ENCODE measurements at places on chromosomes 12 and 14. TPM values are rescaled to one million over a fixed set of nuclear protein-coding genes. Genes with fewer than 3 reads are reported as not detected.
A peak's percentile ranks its signal among the peaks of the same experiment; 100 is the strongest.

The CPNE6 gene
- not detected for total RNA-seq

The KRT6C gene
- not detected for total RNA-seq

The FAM181A gene
- 1.9 TPM for total RNA-seq

The TAS2R10 gene
- total RNA-seq = 4.4 TPM

The DACT1 gene
- total RNA-seq = 1.0 TPM

The PLXNC1 gene
- 23.7 TPM for total RNA-seq

The C12orf60 gene
- total RNA-seq = 0.33 TPM

The CBLN3 gene
- total RNA-seq = 3.3 TPM

The VWF gene
- total RNA-seq = 359 TPM

DNA sequence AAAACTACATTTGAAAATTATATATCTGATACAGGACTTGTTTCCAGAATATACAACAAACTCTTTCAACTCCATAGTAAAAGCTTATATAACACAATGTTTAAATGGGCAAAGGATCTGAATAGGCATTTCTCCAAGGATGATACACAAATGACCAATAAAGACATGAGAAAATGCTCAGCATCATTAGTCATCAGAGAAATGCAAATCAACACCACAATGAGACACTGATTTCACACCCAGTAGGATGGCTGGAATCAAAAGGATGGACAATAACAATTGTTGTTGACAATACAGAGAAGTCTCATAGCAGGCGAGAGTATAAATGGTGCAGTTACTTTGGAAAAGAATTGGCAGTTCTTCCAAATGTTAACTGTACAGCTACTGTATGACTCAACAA lies 394.9 kb downstream of the BCL11B start:
- H3K27ac ChIP-seq = no peak overlapping the region
- no peak overlapping the region for H3K4me3 ChIP-seq
- DNase-seq = no peak
- H3K36me3 ChIP-seq = no peaks in the 10 kb centered on the region

- H3K27ac ChIP-seq = no peak overlapping the region
- no peaks in the 10 kb centered on the region for H3K27me3 ChIP-seq
- no peaks in the 10 kb centered on the region for H3K36me3 ChIP-seq
- no peaks in the 10 kb centered on the region for H3K4me1 ChIP-seq
- DNase-seq = no peak
Observed at GRCh38 chr12:114611145-114612018, 72.6 kb downstream of the TBX3 start.

DNA sequence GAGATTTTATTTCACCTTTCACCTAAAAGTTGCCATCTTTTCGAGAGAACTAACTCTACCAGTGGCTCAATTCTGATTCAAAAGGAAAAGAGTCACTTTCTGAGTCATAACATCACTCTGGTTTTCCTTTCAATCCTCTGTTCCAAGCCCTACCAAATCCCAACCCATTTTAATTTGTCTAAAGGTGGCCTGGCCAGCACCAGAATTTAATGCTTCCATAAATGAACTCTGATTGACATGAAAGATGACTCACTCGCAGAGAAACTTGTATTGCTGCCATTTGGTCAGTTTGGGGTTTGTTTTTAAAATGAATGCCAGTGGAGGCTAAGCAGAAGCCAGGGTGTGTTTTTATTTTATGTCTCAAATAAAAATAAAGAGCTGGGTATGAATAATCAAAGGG lies 117.4 kb upstream of the SOX5 start:
- H3K36me3 ChIP-seq = no peaks in the 10 kb centered on the region
- H3K27me3 ChIP-seq = no peaks in the 10 kb centered on the region
- no peak for DNase-seq
- H3K4me1 ChIP-seq = no peaks in the 10 kb centered on the region
- H3K4me3 ChIP-seq = no peak overlapping the region

DNA sequence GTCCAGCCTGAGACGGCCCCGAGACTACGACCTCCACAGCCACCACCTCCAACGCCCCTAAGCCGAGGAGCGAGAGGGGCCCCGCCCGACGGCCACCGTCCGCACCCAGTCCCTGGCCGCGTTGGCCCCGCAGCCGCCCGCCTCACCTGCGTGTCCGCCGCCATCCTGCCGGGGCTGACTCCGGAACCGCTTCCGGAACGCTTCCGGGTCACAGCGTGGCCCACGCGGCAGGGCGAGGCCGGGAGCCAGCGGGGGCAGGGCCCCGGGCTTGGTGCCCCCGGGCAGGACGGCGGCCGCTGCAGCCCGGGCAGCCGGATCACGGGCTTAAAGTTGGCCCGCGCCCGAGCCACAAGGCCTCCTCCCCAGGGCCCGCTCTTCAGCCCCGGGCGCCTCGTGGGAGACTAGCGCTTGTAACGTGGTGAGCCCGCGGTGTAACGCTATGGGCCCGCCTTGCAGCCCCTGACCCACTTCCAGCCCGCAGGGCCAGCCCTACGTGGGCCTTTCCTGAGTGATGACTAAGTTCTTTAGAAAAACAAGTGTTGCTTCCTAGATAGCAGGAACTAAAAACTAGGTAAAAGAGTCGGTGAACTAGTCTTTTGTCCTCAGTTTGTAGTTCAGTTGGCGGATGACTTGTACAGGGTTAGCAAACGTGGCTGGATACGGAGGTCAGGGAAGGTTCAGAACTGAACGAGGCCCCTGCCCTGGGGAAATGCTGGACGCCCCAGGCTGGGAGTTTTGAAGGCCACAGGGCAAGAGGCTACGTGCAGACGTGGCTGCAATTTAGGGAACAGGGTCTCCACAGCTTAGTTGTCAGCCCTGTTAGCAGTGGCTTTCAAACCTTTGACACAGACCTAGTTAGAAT lies at the start of gene GCN1:
TSS of gene GCN1 (minus strand) at position 182 of the 862 bp plus-strand sequence. CDS start at position 164, 18 bp downstream.
- peaks cover 36% of the 10 kb centered on the region for H3K36me3 ChIP-seq
- peaks cover 37% of the 10 kb centered on the region for H3K4me1 ChIP-seq

- H3K4me1 ChIP-seq = no peaks in the 10 kb centered on the region
- no peaks in the 10 kb centered on the region for H3K36me3 ChIP-seq
- no peak overlapping the region for H3K4me3 ChIP-seq
- no peak for DNase-seq
- no peaks in the 10 kb centered on the region for H3K27me3 ChIP-seq
Observed at GRCh38 chr12:105924526-105925208, 214.1 kb downstream of the NUAK1 start.

- no peaks in the 10 kb centered on the region for H3K4me1 ChIP-seq
- no peak overlapping the region for H3K27ac ChIP-seq
- no peak for DNase-seq
- peaks cover 7% of the 10 kb centered on the region for H3K36me3 ChIP-seq
- H3K27me3 ChIP-seq = no peaks in the 10 kb centered on the region
- H3K4me3 ChIP-seq = no peak overlapping the region
Observed at GRCh38 chr14:63387711-63388110, 69.0 kb upstream of the GPHB5 start.

- H3K4me1 ChIP-seq = peaks cover 29% of the 10 kb centered on the region
- no peak for DNase-seq
- no peaks in the 10 kb centered on the region for H3K27me3 ChIP-seq
- H3K27ac ChIP-seq = no peak overlapping the region
- H3K4me3 ChIP-seq = no peak overlapping the region
Observed at GRCh38 chr14:92099802-92100201, 6.6 kb downstream of the ATXN3 start.

- H3K27me3 ChIP-seq = no peaks in the 10 kb centered on the region
- peak overlapping the region; percentile 80 for H3K27ac ChIP-seq
- peaks cover 11% of the 10 kb centered on the region for H3K36me3 ChIP-seq
- H3K4me3 ChIP-seq = no peak overlapping the region
Observed at GRCh38 chr12:57069523-57069922, 9.1 kb downstream of the NEMP1 start.

GRCh38 chr12:118645219-118645618 lies 268.9 kb downstream of the SUDS3 start:
- H3K27ac ChIP-seq = no peak overlapping the region
- DNase-seq = no peak
- H3K4me1 ChIP-seq = no peaks in the 10 kb centered on the region
- H3K36me3 ChIP-seq = no peaks in the 10 kb centered on the region

- H3K27ac ChIP-seq = no peak overlapping the region
- no peaks in the 10 kb centered on the region for H3K27me3 ChIP-seq
- H3K4me3 ChIP-seq = no peak overlapping the region
- H3K4me1 ChIP-seq = no peaks in the 10 kb centered on the region
- no peak for DNase-seq
Observed at GRCh38 chr14:34247605-34248004, 214.4 kb downstream of the SPTSSA start.

DNA sequence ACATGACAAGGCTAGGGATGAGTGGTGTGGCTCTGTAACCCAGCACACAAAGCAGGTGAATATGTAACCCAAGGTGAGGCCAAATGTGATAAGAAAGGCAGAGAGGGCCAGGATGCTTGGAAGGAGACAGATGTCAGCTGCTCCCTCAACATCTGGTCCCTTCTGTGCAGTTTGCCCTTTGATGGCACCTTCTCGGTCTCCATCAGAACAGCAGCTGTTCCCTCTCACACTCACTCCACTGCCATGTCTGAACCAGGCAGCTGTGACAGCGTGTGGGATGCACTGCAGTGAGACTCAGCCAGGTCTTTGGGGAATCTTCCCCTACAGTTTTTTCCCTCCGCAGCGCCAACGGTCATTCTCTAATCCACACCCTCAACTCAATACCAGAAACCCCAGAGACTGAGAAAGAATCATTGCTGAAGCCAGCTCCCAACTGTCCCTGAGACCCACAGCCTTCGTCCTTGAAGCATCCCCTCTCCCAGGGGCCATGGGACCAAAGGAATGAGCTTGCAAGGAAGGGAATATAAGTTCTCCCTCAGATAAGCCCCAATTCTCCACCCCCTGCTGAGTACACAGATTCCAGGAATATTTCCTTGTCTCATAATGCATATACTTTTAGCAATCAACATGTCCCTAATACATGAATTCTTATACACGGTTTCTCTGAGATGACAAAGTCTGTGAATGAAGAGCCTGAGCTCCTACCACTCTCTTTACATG lies 230.0 kb downstream of the GLT1D1 start:
- DNase-seq = no peak
- H3K36me3 ChIP-seq = no peaks in the 10 kb centered on the region
- no peak overlapping the region for H3K27ac ChIP-seq

- H3K4me3 ChIP-seq = no peak overlapping the region
- H3K27me3 ChIP-seq = no peaks in the 10 kb centered on the region
- no peak overlapping the region for H3K27ac ChIP-seq
- no peaks in the 10 kb centered on the region for H3K36me3 ChIP-seq
- DNase-seq = no peak
- H3K4me1 ChIP-seq = no peaks in the 10 kb centered on the region
Observed at GRCh38 chr12:58745348-58746125, 174.8 kb downstream of the LRIG3 start.

GRCh38 chr14:33465846-33466700 lies 484.8 kb downstream of the EGLN3 start:
- H3K36me3 ChIP-seq = no peaks in the 10 kb centered on the region
- no peak overlapping the region for H3K4me3 ChIP-seq
- no peaks in the 10 kb centered on the region for H3K4me1 ChIP-seq
- H3K27me3 ChIP-seq = no peaks in the 10 kb centered on the region
- DNase-seq = no peak

GRCh38 chr12:56521590-56522371 lies at the start of gene RBMS2:
Gene RBMS2 (plus strand): TSS chr12:56521820. CDS start chr12:56522024, 204 bp downstream.
- peak within 1 kb of the TSS; percentile 61 for H3K4me3 ChIP-seq
- no peaks in the 10 kb centered on the region for H3K36me3 ChIP-seq
- H3K27me3 ChIP-seq = no peaks in the 10 kb centered on the region
- peaks cover 47% of the 10 kb centered on the region for H3K4me1 ChIP-seq

DNA sequence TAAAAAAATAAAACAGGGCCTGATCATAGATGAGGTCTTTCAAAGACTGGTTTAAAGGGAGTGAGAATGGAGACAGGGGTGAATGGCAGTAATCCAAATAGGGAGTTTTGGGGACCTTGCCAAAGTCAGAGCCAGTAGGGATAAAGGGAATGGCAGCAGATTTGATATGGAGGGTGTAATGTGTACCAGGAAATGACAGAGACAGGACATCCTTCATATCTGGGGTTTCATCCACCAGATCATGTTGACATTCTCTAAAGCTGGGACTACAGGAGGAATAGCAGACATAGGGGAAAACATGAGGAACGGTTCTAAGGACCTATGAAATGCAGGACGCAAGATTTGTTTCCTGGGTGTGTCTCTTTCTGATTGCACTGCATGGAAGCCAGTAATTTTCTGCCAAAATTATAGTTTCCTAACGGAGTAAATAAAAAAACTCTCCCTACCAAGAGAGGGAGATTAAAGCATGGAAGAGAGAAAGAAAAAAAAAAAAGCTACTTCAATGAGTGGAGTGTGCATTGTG lies 169.9 kb downstream of the PRKD1 start:
- DNase-seq = no peak
- no peaks in the 10 kb centered on the region for H3K4me1 ChIP-seq
- no peaks in the 10 kb centered on the region for H3K27me3 ChIP-seq
- no peaks in the 10 kb centered on the region for H3K36me3 ChIP-seq
- no peak overlapping the region for H3K4me3 ChIP-seq

DNA sequence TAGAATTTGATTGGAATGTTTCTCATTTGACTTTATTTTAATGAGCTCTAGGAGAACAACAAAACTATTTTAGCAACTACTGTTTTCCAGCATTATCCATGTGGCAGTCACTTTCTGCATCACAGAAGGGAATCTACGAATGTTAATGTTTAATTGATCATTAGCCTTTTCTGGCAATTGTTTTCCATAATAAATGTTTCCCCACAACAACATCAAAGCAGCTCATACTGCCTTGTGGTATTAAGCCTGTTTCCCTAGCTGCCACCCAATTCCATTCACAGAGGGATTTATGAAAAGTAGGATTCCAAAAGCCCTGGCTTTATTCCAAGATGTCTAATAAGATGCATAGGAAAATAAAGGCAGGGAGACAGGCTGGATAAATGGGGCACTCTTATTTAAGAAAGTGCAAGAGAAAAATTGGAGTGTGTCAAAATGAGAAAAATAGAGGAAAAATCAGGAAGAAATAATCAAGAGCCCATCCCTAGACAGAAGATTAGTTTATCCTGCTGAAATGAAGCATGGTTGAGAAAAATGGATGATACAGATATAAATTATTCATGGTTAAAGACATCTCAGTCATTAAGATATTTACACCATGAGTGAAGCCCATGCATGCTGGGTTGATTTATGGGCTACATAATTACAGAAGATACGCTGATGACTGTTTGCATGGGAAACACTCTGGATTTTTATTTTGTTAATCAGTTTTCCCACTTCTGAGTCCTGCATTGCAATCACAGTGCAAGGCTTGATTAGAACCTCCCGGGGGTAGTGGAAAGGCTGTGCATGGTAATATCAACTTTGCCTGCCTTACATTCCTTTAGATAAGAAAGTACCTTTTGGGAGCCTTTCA lies 180.3 kb downstream of the HELB start:
- no peak overlapping the region for H3K27ac ChIP-seq
- no peak for DNase-seq
- no peak overlapping the region for H3K4me3 ChIP-seq
- H3K4me1 ChIP-seq = no peaks in the 10 kb centered on the region
- no peaks in the 10 kb centered on the region for H3K27me3 ChIP-seq

GRCh38 chr14:105117710-105118385 lies 50.7 kb downstream of the JAG2 start:
- no peak overlapping the region for H3K27ac ChIP-seq
- H3K36me3 ChIP-seq = no peaks in the 10 kb centered on the region
- peak; percentile 8 for DNase-seq
- H3K4me1 ChIP-seq = peaks cover 10% of the 10 kb centered on the region
- no peaks in the 10 kb centered on the region for H3K27me3 ChIP-seq

GRCh38 chr12:116483959-116484750 lies 75.0 kb upstream of the MAP1LC3B2 start:
- H3K27me3 ChIP-seq = no peaks in the 10 kb centered on the region
- no peak overlapping the region for H3K4me3 ChIP-seq
- H3K27ac ChIP-seq = no peak overlapping the region
- no peaks in the 10 kb centered on the region for H3K4me1 ChIP-seq
- no peak for DNase-seq

- H3K4me1 ChIP-seq = no peaks in the 10 kb centered on the region
- H3K27me3 ChIP-seq = no peaks in the 10 kb centered on the region
- no peak overlapping the region for H3K27ac ChIP-seq
- no peak for DNase-seq
Observed at GRCh38 chr12:130286741-130287440, 50.8 kb upstream of the PIWIL1 start.

Measured in upper lobe of left lung (tissue), 6 donors.